ENCODE measurements at places on chromosomes 4 and X.

GRCh38 chr4:147354237-147354636 is 126.7 kb upstream of the EDNRA start:
- no peak for DNase-seq

- no peak for DNase-seq
Measured at GRCh38 chr4:101865501-101866062, 75.1 kb downstream of the BANK1 start.

- no peak for DNase-seq
Measured at GRCh38 chr4:94976371-94977011, 218.7 kb downstream of the BMPR1B start.

DNA sequence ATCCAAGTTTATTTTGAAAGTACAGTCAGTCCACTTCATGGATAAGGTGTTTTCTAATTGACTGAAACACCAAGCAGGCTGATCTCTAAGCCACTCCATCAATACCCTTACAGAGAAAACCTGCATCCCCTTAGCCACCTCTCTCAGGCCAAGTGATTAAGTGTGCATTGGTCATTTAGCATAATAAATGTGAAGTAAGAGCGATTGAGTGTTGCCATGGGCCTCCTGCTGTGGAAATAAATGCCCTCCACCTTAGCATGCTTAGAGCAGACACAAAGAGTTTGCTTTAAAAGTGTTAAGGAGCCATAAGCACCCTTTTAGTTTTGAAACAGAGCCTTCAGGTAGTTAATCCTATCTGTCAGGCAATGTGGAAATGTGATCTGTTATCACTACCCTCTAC is 386.5 kb downstream of the GPAT3 start:
- no peak for DNase-seq

DNA sequence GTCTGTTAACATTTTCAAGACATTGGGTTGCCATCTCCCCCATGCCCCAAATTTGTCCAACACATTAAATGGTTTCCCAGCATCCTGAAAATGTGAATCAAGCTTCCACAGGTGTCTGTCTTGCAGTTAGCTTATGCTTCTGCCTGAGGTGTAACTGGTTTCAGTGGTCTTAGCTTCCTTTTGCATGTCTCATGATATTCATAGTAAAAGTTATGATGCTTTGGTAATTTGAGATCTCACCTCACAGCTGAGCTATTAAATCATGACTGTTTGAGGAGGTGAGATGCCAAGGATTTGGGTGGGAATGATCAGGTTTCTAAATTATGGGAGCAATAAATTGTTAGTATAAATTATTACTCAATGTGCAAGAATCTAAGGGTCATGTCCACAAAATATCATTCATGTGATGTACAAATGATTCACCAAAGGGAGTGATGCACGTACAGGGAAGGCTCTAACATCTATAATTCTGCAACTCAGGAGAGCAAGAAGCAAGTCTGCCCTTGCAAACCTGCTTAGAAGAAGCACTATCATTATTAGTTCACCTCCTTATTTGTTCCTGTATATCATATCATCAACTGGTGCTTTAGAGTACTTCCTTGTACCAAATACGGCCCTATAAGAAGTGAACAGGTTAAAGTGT is 17.1 kb upstream of the RAI2 start:
- no peak for DNase-seq

DNA sequence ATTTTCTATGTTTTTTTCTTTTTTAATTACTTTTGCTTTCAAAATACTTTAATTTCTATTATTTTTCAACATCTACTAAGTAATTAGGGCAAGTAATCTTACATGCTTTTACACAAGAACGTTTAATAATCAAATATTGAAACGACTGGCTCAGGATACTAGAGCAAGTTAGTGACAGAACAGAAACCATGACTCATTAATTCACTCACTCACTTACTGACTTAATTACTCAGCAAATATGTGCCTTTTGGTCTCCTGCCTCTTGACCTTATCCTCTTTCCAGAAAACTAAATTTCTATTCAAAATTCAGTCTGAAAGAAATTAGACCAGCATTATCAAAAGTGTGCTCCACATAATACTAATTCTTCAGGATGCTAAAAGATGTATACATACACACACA is 314.9 kb upstream of the TEX13C start:
- no peak for DNase-seq

- no peak for DNase-seq
Measured at GRCh38 chrX:38192007-38192810, 28.5 kb downstream of the SRPX start.

DNA sequence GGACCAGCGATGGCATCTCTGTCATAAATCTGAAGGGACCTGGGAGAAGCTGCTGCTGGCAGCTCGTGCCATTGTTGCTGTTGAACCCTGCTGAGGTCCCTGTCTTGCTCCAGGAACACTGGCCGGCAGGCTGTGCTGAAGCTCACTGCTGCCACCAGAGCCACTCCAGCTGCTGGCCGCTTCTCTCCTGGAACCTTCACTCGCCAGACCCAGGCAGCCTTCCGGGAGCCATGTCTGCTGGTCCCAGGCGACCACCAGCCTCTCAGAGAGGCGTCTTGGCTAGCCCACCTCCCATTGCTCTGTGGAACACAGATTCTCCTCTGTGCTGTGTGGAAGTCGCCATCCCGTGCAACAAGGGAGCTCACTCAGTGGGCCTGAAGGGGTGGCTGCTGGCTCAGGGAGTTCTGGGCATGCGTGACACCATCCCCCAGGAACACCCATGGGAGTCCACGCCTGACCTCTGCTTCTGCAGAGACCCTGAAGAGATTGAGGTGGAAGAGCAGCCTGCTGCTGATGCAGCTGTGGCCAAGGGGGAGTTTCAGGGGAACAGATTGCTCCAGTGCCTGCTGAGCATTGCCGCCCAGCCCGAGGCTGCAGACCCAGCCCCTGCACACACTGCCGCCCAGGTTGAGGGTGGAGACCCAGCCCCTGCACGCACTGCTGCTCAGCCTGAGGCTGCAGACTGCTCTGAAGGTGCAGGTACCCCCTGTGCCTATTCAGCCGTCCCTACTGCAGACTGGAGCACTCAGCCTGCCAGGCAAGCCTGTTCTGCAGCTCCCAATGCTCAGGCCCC is 33.1 kb upstream of the CYP4V2 start:
- DNase-seq: no peak

DNA sequence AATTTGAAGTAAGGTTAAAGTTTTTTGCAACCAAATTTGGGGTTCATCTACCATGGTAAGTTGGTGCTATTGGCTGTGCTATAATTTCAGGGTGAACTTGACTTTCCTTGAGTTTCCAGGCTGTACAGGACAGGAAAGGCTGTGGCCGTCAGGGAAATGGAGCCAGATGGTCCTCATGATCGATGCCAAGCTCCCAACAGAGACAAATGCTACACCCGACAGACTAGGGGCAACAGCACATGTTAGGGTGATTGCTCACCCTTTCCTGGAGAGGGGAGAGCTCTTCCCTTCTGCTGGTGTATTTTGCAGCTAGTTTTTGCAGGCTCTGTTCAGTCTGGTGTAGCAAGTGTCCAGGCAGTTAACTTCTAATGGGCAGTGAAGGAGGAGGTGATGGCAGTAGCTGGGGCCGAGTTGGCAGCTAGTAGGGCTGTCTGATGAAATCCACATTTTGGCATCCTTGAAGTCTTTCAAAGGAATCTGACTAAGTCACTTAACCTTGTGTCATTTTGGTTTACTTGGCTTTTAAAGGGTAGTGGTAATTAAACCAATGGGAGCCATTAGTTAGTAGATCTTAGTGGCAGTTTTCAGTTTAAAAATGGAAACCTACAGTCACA is 47.8 kb downstream of the GAB1 start:
- no peak for DNase-seq

DNA sequence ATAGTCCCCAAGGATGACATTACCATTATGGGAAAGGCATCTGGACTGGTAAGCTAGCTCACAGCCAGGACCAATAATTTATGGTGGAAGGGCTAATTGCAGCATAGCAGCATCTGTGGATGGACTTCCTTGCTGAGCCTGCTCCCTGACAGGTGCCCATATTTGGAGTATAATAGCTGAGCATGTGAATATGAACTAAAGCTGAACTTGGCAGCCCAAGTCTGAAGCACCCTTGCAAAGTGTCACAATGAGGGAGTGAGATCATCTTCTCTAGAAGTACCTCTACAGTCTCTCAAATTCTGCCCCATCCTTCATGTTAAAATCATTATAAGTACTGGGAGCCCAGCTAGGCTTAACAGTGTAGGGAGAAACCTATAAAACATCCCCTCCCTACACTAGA is 128.2 kb upstream of the INPP4B start:
- DNase-seq: no peak

GRCh38 chr4:184825896-184826690 is at the start of gene ACSL1:
Gene ACSL1, minus strand, starts transcription at chr4:184825968. Its CDS starts 22,454 bp downstream, at chr4:184803514.
- DNase-seq: peak; percentile 87

DNA sequence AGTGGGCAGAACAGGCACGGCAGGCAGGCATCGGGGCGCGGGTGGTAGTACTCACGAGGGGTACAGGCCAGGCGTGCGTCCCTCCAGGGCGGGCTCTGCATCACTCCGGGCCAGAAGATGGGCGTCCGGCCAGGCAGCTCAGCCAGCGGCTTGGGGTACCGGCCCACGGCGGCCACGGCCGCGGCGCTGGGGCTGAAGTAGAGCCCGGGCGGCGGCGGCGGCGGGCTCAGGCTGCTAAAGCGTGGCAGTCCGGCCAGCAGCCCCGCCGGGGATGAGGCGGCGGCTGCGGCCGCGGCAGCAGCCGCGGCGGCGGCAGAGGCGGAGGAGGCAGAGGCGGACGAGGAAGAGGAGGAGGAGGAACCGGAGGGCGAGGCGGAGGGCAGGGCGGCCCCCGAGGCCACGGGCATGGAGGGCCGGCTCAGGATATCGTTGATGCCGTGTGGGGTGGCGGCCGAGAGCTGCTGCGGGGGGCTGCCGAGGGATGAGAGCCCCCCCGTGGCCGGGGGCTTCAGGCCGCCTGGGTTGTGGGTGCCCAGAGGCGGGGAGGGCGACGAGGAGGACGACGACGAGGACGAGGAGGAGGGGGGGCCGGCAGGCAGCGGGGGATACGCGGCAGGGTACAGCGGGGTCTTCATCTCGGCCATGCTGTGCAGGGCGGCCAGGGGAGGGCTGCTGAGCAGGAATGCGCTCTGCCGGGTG is 1.4 kb downstream of the NKX6-1 start:
- no peak for DNase-seq

DNA sequence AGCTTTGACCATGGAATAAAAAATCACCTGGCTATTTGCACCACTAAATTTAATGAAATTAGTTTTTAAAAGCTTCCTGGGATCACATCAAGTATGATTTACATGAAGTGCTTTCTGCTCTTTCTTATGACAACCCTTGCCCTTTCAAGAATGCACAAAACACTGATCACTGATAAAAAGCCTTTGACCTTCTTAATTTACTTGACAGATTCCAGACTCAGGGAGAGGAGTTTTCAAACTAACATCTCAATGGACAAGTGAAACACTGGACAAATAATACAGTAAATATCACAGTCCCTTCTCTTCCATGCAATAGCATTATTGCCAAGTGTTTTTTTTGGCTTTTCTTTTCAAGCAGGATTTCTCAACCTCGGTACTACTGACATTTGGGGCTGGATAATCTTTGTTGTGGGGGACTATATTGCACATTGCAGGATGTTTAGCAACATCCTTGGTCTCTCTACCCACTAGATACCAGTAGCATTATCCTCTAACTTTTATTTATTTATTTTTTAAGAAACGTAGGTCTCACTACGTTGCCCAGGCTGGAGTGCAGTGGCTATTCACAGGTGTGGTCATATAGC is 86.3 kb downstream of the ZNF827 start:
- DNase-seq: no peak

- DNase-seq: no peak
Measured at GRCh38 chr4:30714408-30715031, 5.6 kb upstream of the PCDH7 start.

DNA sequence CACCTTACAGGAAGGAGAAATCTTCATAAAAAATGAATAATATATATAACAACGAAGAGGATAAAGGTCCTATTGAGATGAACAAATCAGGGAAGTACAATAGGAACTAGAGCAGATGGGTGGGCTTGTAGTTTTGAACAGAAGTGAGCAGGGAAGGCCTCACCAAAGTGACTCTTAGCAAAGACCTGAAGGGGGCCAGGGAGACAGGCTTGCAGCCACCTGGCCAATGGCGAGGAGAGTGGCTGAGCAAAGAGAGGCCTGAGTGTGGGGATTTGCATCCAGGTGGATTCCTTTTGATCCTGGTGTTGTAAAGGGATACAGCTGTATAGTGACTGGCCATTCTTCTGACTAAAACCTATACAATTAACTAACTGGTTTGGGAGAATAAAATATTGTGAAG is 354.1 kb downstream of the CAMK2D start:
- no peak for DNase-seq

- no peak for DNase-seq
Measured at GRCh38 chrX:11040996-11041395, 70.1 kb upstream of the HCCS start.

DNA sequence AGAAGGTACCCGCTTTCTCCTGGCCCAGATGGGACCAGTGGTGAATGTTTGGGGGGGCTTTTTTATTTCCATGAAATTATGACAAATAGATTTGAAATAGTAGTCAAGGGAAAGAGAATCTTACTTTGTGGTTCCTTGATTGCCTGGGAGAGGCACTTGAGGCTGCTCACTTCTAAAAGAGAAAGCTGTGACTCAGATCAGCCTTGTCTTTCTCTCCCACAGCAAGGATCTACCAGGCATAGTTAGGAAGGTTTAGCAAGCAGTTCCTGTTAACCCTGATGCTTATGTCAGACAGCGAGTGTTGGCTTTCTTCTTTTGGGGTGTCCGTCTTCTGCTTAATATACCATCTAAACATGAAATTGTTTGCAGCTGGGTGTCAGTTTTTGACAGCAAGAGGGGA is 114.5 kb downstream of the TSPAN7 start:
- DNase-seq: no peak

DNA sequence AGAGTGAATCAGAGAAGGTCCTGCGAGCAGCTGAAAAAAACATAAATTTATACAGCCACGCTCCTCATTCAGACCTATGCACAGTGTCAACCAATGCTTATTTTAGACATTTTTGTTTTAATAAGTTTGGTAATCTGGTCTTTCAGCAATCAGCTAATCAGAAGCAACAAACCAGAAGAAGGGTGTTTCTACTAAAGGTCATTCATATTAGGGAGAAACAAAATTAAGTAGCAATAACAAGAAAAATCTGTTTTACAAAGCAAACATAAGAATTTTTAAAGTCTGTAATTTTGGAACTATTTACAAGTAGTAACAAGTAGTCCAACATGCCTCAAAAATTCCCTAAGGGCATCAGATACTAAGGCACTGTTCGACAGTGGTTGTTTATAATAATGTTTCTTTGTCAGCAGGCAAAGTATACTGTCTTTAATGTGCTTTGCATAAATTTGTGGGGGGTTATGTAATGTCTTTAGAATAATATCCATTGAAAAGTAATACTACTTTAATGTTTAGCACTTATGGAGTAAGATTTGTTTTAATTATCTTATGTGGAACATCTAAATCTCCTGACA is 82.8 kb downstream of the PHOX2B start:
- DNase-seq: no peak

GRCh38 chr4:102730968-102731533 is 29.7 kb downstream of the MANBA start:
- DNase-seq: no peak

- no peak for DNase-seq
Measured at GRCh38 chrX:46676399-46677356, 82.2 kb downstream of the SLC9A7 start.

DNA sequence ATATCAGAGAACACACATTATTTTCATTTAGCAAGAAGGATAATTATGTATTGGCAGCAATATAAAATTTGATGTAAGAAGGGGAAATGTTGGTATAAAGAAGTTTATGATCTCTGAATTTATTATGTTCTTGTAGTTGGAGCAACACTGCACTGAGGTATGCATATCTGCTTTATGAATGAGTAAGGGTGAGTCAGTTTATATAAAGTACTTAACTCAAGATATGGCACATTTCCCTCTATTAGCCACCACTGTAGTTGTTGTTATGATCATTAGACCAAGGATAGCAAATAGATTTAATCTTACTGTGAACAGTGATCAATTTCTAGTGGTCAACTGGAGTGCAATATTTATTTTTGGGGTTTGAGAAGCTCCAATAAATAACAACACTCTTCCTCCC is 66.6 kb downstream of the SNX25 start:
- no peak for DNase-seq

Data from suprapubic skin (tissue), 4 donors.